Left forelimb (tissue), 1 donor: ENCODE measurements at places on chromosomes 1 and 21.

GRCh38 chr1:204946640-204947039 is 76.0 kb downstream of the NFASC start:
- DNase-seq = no peak

DNA sequence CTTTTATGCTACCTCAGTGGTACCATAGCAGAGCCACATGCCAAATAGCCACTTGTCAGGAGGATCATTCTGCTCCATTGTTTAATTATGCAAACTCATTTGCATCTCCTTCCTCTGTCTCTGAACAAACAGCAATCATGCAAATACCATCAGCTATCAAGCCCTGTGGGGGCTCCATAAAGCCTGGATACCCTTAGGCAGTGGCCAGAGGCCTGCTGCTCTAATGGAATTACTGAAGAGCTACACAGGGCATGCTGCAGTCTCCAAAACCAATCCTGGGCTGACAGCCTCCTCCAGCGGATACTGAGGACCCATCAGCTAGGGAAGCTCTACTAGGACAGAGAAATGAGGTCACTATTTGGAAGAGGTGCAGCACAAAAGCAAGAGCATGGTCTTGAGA is 376.3 kb downstream of the KCNH1 start:
- no peak for DNase-seq

GRCh38 chr1:53771648-53772047 is 32.7 kb upstream of the GLIS1 start:
- DNase-seq = no peak

- no peak for DNase-seq
Observed at GRCh38 chr1:186179231-186179630, 195.8 kb downstream of the TPR start.

DNA sequence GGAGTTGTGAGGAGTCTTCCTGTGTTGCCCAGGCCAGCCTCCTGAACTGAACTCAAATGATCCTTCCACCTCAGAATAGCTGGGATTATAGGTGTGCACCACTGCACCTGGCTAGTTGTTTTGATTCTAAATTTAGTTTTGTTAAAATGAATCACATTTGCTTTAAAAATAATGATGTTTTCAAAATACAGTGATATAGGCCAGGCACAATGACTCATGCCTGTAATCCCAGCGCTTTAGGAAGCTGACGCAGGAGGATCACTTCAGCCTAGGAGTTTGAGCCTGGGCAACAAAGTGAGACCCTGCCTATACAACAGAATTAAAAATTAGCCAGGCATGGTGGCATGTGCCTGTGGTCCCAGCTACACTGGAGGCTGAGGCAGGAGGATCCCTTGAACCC is 24.3 kb downstream of the RTCA start:
- DNase-seq = no peak

DNA sequence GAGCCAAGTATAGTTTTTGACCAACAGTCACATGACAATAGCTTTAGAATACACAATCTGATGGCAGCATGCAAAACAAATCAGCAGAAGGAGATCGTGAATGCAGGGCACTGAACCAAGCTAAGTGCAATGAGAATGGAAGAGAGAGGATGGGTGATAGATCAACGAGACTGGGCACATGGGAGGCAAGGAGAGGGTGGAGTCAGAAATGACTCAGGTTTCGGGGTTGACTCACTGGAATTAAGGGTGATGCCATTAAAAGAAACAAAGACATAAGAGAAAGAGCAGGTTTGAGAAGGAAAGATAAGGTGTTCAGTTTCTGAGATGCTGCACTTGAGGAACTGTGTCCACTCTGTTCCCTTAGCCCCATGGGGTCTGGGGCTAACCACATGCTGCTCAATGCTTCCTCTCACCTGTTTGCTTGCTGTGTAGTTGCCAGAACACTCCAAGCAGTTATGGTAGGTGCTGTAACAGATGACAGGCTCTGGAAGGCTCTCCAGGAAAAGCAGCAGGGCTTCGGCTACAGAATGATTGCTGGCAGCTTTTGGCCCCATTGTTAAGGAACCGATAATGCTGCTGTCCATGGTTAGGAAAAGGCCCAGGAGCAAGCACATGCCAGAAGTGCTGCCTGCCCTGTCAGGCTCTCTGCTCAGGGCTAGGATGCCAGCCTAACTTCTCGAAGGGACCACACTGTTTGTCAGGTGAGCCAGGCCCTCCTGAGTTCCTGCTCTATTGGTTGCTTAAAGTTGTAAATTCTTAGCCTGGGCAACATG is 6.1 kb upstream of the MTF1 start:
- DNase-seq = no peak

DNA sequence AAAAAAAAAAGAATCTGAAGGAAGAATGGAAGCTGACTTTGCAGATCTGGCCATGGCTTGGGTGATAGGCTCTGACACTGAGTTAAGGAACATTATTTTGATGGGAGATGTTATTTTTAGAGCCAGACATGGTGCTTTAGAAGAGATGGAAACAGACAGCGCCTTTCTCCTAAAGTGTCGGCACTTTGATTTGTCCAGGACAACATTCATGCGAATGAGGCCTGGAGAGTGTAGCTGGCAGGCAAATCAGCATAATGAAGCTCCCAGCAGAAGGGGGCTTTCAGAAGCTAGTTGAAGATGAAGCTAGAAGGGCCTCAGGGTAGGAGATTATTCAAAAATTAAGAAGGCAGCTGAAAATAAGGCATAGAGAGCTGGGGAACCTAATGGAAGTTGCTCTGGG is 397.7 kb downstream of the RWDD3 start:
- DNase-seq = no peak

GRCh38 chr21:32712641-32713040 is 15.2 kb downstream of the SYNJ1 start:
- no peak for DNase-seq

- no peak for DNase-seq
Observed at GRCh38 chr21:37452227-37452626, 85.7 kb downstream of the DYRK1A start.

GRCh38 chr21:32515874-32516273 is 69.4 kb downstream of the TCP10L start:
- DNase-seq = no peak

DNA sequence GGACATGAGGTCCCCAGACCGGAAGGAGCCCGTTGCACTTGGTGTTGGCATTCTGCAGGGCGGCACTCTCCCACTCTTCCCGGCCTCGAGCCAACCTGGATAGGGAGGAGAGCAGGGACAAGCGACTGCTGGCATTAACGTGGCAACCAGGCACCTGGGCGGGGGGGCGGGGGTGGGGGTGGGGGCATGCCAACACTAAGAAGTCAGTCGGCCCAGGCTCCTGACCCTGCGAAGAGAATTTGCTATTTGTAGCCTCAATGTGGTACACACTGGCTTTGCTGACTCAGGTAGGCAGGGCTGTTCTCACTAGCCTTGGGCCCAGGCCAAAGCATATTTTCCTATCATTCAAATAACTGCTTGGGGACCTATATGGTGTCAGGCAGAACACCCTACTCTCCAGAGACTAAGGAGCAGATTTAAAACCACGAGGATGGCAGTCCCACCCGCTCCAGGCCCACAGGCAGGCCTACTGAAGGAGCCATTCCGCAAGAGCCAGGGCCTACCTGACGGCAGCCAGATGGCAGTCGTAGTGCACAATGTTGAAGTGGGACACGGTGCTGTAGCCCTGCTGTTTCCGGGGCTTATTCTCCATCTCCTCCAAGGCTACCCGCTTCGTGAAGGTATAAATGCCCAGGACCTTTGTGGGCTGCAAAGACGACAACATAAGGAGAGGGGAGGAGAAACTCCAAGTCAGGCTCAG is 123.7 kb downstream of the UBR4 start:
- no peak for DNase-seq

DNA sequence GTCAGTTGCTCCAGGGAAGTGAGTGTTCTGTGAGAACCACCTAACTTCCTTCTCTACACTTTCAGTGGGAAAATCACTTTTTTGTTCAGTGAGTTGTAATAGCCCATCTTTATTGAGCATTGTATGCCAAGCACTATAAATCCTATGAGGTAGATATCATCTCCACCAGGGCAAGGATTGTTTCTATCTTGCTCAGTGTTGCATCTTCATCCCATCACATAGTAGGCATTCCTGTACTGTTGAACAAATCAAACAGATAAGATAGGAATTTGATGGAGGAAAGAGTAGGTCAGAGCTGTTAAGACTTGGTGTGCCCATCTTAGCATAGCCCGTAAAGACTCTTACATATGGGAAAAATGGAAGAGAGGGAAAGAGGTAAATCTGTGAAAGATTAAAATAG is 2.9 kb upstream of the PIGV start:
- no peak for DNase-seq

GRCh38 chr1:209659909-209660308 is 7.7 kb upstream of the LAMB3 start:
- no peak for DNase-seq

DNA sequence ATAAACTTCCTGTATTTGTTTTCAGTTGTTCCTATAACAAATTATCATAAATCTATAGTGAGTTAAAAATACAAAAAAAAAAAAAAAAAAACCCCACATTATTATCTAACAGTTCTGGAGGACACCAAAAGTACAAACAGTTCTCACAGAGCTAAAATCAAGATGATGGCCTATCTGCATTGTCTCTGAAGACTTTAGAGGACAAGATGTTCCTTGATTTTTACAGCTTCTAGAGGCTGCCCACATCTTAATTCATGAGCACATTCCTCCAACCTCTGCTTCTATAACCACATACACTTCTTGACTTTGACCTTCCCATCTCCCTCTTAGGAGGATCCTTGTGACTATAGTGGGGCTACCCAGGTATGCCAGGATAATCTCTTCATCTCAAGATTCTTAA is 806.1 kb downstream of the LTN1 start:
- DNase-seq = no peak

DNA sequence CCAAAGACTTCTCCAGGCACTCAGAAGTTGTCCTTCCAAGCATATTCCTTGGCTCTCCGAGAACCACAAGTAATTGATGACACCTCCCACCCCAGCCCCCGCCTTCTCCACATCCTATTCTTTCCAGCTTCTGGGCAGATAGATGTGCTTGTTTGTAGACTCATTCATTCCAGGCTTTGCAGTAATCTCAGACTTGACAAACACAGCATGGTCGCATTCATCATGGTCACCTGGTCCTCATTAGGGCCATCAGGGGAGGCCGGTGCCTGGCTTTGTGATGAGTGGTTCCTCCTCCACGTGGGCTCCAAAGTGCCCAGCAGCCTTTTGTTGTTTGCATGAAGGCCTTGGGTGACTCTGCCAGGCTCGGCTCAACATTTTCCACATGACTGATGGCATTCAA is 28.5 kb upstream of the KCNE2 start:
- no peak for DNase-seq

- no peak for DNase-seq
Observed at GRCh38 chr1:154220970-154221277, 169 bp downstream of the UBAP2L start.

DNA sequence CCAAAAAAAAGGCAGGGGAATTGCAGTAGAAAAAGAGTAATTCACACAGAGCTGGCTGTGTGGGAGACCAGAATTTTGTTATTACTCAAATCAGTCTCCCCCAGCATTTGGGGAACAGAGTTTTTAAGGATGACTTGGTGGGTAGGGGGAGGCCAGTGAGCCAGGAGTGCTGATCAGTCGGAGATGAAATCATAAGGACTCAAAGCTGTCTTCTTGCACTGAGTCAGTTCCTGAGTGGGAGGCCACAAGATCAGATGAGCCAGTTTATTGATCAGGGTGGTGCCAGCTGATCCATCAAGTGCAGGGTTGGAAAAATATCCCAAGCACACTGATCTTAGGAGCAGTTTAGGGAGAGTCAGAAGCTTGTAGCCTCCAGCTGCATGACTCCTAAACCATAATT is 23.7 kb upstream of the EDARADD start:
- DNase-seq = no peak
